NCI-H82 (cell line): ENCODE measurements at places on chromosomes 2 and 18.

DNA sequence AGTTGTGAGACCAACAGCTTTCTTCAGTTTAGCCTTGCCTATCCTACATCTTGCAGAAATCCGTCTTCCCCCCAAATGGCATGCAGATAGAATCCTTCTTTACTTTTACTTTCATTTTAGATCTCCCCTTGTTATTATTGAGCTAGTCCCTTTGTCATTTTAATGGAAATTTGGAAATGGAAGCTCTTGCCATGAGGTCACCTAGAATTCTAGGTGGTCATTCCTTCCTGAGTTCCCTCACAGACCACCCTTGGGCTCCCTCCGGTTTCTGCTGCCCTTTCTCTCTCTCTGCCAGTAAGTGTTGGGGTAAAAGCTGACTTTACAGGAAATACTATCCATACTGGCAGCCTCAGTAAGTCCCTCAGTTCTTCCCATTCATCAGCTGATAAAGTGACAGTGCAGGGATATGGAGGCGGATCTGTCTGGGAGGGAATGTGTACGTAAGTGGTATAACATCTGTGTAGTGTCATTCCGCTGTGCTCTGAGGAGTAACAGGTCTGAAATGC lies 30.2 kb downstream of the ARHGAP25 start:
- no peak for DNase-seq

DNA sequence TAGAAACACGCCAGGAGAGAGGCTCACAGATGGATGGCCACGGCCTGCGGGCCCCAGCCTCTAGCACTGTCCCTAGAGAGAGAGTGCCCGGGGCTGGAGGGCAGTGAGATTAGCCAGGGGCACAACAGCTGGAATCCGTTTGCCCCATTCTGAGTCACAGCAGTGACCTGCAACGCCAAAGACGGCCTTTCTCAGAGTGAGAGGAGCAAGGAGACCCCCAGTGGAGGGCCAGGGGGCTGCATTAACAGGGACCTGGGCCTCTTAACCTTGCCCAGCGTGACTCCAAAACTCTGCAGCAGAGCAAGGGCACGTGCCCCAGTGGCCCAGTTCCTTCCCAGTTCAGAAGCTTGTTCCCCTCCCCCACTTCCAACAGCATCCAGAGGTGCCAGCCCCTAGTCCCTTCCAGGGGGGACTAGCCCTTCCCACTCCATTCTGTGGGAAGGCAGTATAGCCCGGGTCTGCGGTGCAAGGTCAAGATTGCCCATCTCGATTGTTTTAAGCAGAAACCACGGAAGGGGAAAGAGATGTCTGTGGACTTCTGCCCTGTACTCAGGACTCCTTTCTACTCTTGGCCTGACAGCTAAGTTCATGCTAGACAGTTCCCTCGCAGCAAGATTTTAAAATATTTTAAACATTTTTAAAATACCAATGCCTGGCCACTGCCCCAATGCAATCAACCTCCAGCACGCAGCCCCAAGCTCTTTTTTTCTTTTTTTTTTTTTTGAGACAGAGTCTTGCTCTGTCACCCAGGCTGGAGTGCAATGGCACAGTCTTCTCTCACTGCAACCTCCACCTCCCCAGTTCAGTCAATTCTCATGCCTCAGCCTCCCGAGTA lies 50.9 kb upstream of the BIN1 start:
- DNase-seq, result peak; percentile 32

- DNase-seq, result peak; percentile 31
Observed at GRCh38 chr2:42464631-42465030, 29.2 kb downstream of the KCNG3 start.

DNA sequence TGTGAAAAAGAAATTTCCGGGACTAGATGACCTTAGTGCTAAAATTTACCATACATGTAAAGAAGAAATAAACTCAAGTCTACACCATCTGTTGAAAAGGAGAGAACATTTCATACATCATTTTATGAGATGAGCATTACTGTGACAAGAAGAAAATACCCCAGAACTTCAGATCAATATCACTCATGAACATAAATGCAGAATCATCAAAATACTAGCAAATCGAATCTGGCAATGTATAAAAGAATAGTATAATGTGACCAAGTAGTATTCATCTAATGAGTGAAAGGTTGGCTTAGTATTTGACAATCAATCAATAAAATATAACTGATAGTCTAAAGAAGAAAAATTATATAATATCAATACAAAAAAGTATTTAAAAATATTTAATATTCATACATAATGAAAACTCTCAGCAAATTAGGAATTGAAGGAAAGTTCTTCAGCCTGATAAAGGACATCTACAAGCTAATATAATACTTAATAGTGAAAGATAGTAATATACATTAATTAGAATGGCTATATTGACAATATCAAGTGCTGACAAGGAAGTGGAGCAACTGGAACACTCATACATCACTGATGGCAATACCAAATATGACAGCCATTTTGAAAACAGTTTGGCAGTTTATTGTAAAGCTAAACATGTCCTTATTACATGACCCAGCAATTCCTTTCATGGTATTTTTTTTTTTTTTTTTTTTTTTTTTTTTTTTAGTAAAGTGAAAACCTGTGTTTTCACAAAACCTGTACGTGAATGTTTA lies 231.4 kb upstream of the ZEB2 start:
- DNase-seq, result no peak

GRCh38 chr2:101011152-101011551 lies 9.1 kb downstream of the RPL31 start:
- no peak for DNase-seq

- no peak for DNase-seq
Observed at GRCh38 chr2:61787941-61788563, 65.8 kb downstream of the FAM161A start.

GRCh38 chr2:139836769-139837168 lies 1056.6 kb upstream of the NXPH2 start:
- DNase-seq, result no peak

- DNase-seq, result no peak
Observed at GRCh38 chr2:222892321-222892720, 31.5 kb downstream of the ACSL3 start.

DNA sequence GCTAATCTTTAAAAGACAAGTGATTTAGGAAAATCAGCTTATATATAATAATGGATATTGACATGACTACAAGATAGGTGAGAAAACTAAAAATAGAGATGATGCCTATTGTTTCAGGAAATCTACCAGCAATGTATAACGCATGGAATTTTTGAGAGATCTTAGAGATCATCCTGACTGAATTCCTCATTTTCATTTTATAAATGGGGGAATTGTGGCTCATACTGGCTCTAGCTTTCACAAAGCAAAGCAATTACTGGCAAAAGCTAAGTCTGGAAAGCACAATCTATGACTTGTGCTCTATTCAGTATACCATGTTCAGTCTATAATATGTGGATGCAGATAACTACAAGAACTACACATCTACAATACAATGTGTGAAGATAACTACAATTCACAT lies 51.9 kb upstream of the FANCL start:
- no peak for DNase-seq

GRCh38 chr2:28327956-28328922 lies 64.4 kb upstream of the FOSL2 start:
- no peak for DNase-seq
